Hindlimb muscle (tissue), 1 donor: ENCODE measurements at places on chromosomes 16 and 17.

DNA sequence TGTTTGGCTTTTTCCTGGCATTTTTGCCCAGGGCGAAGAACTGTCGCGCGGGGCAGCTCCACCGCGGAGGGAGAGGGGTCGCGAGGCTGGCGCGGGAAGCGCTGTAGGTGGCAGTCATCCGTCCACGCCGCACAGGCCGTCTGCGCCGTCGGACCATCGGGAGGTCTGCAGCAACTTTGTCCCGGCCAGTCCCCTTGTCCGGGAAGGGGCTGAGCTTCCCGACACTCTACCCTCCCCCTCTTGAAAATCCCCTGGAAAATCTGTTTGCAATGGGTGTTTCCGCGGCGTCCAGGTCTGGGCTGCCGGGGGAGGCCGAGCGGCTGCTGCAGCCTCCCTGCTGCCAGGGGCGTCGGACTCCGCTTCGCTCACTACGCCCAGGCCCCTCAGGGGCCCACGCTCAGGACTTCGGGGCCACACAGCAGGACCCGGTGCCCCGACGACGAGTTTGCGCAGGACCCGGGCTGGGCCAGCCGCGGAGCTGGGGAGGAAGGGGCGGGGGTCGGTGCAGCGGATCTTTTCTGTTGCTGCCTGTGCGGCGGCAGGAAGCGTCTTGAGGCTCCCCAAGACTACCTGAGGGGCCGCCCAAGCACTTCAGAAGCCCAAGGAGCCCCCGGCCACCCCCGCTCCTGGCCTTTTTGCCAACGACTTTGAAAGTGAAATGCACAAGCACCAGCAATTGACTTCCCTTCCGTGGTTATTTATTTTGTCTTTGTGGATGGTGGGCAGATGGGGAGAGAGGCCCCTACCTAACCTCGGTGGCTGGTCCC lies 2.3 kb upstream of the CBX4 start:
- DNase-seq: no peak

- DNase-seq: no peak
These were observed 61.0 kb upstream of the CHMP6 start for GRCh38 chr17:80930335-80931279.

- DNase-seq: no peak
These were observed 5.0 kb upstream of the ARHGAP27 start for GRCh38 chr17:45437465-45438283.

- DNase-seq: no peak
These were observed 7.5 kb downstream of the AANAT start for GRCh38 chr17:76474894-76475293.

GRCh38 chr17:21397341-21398190 lies 21.4 kb downstream of the KCNJ12 start:
- DNase-seq: no peak

GRCh38 chr17:68612209-68612922 lies 11.2 kb upstream of the FAM20A start:
- DNase-seq: no peak

- peak; percentile 38 for DNase-seq
These were observed 6.0 kb downstream of the SOCS7 start for GRCh38 chr17:38357486-38358123.

DNA sequence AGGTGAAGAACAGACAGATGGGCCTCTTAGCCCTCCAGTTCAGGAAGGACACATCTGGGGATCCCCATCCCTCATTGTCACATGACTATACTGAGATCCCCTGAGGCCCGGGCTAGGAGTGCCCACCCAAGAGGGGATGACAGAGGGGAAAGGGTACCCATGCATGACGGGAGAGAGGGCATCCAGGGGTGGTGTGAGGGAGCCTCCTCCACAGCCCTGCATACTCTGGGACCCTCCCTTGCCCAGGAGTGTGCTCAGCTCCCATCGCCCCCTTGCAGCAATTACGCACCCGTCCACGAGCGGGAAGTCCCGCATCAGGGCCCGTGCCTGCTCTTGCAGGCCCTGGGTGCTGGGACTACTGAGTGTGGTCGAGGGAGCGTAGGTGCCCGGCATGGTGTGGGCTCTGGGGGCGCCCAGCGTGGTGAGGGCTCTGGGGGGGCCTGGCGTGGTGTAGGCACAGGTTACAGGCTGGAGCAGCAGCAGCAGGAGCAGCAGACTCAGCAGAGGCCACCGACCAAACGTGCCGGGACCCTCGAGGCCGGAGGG lies 6.5 kb downstream of the DPEP2 start:
- no peak for DNase-seq

DNA sequence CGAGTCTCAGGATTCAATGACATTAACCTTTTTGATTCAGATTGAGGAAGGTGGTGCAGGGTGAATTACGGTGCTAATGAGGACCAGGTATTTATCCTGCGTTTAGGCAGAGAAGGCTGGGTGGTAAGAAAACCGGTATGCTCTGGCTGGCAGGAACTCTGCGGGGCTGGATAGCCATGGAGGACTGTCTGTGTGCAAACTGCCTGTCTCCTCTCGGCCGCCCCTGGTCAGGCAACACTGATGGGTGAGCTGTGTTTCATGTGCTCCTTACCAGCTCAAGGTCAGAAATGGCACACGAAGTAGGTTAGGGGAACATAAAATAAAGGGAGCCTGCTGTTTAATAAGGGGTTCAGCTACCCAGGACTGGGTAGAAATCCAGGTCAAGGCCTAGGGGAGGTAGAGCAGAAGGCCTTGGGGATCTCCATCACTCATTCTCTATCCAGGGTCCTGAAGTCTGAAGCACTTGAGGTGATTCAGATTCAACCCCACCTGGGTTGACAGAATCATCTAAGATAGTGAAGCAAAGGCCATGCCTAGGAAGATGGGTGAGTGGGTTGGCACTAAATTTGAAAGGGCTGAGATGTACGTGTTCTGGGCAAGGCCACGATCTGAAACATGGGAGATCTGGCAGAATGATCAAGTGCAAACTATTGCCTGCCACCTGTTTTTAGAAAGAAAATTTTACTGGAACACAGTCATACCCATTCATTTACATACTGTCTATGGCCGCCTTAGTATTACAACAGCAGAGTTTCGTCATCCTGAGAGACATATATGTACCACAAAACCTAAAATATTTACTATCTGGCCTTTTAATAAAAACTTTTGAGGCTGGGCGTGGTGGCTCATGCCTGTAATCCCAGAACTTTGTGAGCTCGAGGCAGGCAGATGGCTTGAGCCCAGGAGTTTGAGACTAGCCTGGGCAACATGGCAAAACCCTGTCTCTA lies 292.5 kb downstream of the XYLT1 start:
- no peak for DNase-seq

GRCh38 chr16:79370736-79371135 lies 229.8 kb downstream of the MAF start:
- DNase-seq: no peak

- DNase-seq: no peak
These were observed 10.0 kb upstream of the CLUH start for GRCh38 chr17:2721603-2722002.

GRCh38 chr17:68578236-68578635 lies 22.9 kb downstream of the FAM20A start:
- DNase-seq: no peak

GRCh38 chr17:73365301-73365874 lies 53.6 kb upstream of the CDC42EP4 start:
- DNase-seq: no peak

- DNase-seq: no peak
These were observed 29.1 kb upstream of the IRX6 start for GRCh38 chr16:55294931-55295342.

GRCh38 chr16:89458551-89458950 lies 31.8 kb downstream of the ANKRD11 start:
- peak; percentile 74 for DNase-seq

DNA sequence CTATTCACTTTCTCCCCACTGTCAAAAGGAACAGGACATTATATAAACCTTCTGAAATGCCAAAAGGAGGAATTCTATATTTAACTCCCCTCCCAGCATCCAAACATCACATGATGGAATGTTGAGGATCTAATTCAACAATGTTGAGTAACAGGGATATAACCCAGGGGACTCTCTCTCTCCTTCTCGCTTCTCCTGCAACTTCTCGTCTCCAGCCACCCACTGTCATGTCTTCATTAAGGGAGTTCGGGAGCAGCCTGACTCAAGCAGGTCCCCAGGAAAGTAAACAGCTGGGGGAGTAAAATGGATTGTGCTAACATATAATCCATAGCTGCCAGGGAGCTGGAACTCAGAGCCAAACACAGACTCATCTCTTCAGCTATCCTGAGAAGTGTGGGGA lies 51.7 kb downstream of the GRIN2A start:
- no peak for DNase-seq

DNA sequence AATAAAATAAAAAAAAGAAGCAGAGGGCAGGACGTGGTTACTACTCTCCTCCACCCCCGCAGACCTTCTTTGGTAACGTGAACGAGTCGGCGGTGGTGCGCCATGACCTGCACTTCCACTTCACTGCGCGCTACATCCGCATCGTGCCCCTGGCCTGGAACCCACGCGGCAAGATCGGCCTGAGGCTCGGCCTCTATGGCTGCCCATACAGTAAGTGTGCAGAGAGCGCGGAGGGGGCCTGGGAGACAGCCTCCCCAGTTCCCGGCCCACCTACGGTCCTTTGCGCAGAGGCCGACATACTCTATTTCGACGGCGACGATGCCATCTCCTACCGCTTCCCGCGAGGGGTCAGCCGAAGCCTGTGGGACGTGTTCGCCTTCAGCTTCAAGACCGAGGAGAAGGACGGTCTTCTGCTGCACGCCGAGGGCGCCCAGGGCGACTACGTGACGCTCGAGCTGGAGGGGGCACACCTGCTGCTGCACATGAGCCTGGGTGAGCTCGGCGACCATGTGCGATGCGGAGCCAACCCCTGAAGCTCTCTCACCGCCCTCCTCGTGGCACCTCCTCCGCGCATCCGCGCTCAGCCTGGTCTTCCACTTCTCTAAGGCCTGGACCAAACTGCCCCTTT lies 2.7 kb downstream of the CNTNAP1 start:
- DNase-seq: no peak

- no peak for DNase-seq
These were observed 10.4 kb upstream of the NLRC3 start for GRCh38 chr16:3587547-3588110.

DNA sequence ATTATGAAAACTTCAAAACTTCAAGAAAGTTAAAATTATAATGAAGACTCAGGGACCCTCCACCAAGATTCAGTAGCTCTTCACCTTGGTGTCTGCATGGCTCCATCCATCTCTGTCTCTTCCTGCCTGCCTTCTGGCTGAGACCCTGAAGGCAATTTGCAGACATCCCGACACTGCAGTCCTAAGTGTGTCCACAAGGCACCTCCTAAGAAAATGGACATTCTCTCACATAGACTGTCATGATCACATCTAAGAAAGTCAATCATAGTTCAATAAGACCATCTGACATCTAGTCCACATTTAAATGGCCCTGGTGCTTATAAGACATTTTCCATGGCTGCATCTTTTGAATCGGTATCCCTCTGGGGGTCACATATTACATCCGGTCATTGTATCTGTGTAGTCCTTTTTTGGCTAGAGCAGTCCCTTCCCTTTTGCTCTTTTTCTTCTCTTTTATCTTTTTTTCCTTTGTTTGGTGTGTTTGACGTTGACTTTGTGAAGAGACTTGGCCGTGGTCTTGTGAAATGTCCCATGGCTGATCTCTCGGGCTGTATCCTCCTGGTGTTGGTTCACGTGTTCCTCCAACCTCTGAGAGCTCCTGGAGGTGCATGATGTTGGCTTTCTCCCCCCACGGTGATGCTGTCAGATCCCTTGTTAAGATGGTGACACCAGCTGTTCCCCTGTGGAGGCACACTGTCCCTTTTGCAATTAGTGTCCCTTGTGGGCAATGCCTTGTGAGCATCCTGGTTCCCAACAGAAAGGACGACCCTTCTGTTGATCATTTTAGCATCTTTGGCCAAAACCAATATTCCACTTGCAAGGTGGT lies 5.0 kb upstream of the TNFRSF13B start:
- no peak for DNase-seq

DNA sequence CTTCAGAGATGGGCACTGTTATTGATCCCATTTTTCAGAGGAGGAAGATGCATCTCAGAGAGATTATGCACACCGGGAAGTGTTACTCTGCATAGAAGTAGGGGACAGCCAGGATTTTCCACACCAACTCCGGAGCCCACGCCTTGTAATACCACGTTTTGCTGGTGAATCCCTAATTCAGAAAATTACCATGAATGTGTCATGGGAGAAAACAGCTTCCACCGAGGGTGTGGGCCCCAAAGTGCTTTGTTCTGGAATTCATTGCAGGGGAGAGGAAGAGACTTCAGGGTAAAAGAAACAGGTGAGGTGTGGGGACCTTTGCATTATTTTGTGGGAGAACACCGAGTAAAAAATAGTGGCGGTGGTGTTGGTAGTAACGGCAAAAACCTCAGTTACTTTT lies 1051.4 kb upstream of the RBFOX1 start:
- DNase-seq: no peak

DNA sequence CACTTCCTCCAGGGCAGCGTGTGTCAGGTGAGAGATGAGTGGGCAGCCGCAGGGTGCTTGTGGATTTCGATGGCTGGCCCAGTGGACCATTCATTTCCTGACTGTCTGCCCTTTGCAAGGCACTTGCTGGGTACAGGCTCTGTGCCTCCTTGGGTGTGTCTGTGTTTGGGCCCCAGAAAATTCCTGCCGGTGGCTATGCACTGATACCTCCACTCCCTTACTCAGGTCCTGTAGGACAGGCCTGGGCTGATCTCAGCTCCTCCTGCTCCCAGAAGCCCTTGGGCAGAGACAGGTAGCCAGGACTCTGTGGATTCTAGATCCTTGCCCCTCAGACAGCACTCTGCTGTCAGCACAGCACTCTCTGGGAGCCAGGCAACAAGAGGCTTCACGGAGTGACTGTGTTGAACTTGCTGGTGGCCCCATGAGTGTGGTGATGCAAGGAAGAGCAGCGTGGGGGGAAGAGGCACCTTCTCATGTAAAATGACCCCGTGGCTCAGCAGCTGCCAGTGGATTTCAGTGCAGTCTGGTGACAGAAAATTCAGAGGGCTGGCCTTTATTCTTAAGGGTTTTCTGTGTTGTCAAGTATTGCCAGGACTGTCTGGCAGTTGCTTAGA lies 29.0 kb downstream of the PGS1 start:
- DNase-seq: no peak
